ENCODE measurements at places on chromosomes 16 and 17.

GRCh38 chr17:6269478-6269877, 165.4 kb downstream of the AIPL1 start:
- DNase-seq = peak; percentile 44

- DNase-seq = no peak
Measured at GRCh38 chr16:71956486-71956885, 43.7 kb downstream of the PKD1L3 start.

DNA sequence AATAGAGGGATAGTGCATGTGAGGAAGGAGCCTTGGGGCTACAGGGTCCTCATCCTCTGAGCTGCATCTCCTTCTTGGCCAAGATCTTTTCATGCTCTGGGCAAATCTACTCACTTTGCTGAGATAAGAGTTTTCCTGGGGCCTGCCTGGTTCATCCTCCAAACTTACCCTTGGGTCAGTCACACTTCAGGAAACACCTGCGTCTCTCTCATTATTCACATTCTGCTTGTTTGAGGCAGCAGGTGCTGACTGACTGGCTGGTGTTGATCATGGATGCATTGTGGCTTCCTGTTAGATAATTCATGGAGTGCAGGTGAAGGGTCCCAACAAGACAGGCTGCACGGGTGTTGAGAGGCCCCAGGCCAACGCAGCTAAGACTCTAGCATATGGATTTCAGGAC, 162.6 kb downstream of the SALL1 start:
- DNase-seq = no peak

GRCh38 chr17:39939588-39940419, 12.3 kb downstream of the LRRC3C start:
- peak; percentile 80 for DNase-seq

GRCh38 chr16:79823639-79824038, 223.1 kb upstream of the MAF start:
- DNase-seq = no peak

All from AG08395 (cell line).